NCI-H1092 (cell line): ENCODE measurements at places on chromosomes 3 and 15.

GRCh38 chr3:66577426-66578203 lies 76.8 kb upstream of the LRIG1 start:
- DNase-seq: no peak

- no peak for DNase-seq
These were observed 6.4 kb upstream of the SLC51B start for GRCh38 chr15:65038836-65039235.

- no peak for DNase-seq
These were observed 96.8 kb downstream of the CHDH start for GRCh38 chr3:53749448-53749847.

- DNase-seq: no peak
These were observed 12.9 kb downstream of the IQCH start for GRCh38 chr15:67267440-67267839.

- DNase-seq: no peak
These were observed 6.9 kb downstream of the GORASP1 start for GRCh38 chr3:39100500-39100886.

DNA sequence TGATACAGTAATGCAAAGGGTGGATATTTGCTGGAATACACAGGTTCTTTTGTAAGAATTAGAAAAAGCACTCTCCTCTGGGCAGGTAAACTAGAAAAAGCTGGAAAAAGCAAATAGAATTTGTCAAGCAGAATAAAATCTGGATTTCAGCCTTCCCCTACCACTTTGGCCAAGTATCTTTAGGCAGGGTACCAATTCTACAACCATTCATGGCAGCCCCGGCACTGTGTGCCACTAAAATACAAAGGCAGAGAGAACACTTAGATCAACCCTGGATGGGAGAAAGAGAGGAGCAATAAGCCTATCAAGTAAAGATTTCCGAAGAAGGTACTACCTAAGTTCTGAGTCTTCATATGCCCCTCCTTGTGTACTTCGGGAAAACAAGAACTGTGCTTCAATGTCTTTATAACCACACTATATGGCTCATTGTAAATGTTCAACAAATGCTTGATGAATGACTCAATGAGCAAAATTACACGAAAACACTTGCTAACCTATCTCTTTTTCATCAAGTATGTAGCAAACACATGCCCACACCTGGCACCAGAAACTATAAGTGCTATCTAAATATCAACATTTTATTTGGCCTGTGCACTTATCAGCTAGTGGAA lies 20.8 kb downstream of the STAG1 start:
- DNase-seq: no peak

DNA sequence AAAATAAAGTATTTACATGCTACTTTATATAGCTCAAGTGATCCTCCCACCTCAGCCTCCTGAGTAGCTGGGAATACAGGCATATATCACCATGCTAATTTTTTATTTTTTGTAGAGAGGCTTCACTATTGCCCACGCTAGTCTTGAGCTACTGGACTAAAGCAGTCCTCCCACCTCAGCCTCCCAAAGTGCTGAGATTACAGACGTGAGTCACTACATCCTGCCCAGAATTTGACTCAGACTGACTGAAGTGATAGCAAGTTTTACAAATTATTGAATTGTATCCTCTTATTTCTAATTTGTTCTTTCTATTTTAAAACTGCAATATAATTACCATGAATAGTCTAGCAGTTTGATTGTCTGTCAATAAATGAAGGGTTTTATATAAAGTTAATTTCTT lies 210.3 kb upstream of the CGNL1 start:
- DNase-seq: no peak

DNA sequence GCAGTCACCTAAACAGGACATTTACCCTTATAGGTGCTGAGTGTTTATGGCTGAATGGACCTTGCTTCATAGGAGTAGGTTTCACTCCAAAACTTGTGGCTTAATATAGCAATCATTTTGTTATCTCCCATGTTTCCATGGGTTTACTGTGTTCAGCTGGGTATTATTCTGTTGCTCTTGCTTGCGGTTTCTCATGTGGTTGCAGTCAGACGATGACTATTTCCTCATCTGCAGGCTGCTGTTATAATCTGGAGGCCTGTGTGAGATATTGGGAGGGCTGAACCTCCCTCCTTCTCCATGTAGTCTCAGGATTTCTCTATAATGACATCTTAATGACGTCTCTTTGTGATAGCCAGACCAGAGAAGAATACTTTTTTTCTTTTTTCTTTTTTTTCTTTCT lies 98.1 kb downstream of the ZPLD1 start:
- no peak for DNase-seq

GRCh38 chr3:155648013-155648591 lies 96.8 kb downstream of the PLCH1 start:
- DNase-seq: no peak

- DNase-seq: no peak
These were observed 2.1 kb upstream of the RHO start for GRCh38 chr3:129526121-129526900.

GRCh38 chr15:100108846-100109245 lies 232.9 kb downstream of the ADAMTS17 start:
- DNase-seq: no peak

DNA sequence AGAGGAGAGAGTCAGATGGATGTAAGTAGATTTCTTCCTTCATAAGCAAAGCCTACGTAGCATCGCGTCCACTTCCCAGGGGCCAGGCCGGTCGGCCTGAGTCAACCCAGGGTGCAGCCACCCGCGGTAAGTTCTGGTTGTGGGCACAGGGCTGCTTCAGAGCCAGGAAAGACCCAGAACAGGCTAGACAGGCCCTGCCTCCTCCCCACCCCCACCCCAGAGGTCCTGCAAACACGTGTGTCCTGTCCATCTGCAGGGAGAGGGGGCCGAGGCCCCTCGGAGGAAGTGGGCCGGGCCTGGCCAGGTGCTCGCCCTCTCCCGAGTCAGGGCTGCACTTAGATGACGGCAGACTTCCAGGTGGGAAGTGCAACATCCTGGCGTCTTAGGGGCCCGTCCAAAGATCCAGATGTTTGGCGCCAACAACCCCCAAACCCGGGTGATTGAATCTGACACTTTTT lies 100.8 kb upstream of the ALDH1A3 start:
- DNase-seq: no peak

- no peak for DNase-seq
These were observed 421.8 kb upstream of the TBL1XR1 start for GRCh38 chr3:177618873-177619733.

- DNase-seq: no peak
These were observed 152.3 kb downstream of the FBN1 start for GRCh38 chr15:48493084-48493762.

DNA sequence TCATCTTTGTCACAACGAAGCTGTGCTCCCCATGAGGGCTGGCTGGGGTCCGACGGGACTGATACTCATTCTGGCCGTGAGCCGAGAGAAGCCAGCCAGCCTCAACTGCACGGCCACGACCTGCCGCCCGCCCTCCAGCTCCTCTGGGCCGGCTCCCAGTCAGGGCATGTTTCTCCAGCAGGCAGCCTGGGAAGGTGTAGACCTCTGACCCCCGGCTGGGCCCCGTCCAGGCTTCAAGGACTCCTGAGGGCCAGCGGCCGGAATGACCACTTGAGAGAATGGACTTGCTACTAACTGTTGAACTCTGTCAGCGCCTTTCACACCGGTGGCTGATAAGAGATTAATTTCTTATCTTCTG lies 18.1 kb upstream of the MUC4 start:
- no peak for DNase-seq

GRCh38 chr3:46824211-46824970 lies 38.9 kb downstream of the MYL3 start:
- no peak for DNase-seq

GRCh38 chr3:6089780-6090179 lies 771.1 kb upstream of the GRM7 start:
- no peak for DNase-seq

GRCh38 chr3:67853520-67853919 lies 199.1 kb upstream of the SUCLG2 start:
- DNase-seq: no peak

DNA sequence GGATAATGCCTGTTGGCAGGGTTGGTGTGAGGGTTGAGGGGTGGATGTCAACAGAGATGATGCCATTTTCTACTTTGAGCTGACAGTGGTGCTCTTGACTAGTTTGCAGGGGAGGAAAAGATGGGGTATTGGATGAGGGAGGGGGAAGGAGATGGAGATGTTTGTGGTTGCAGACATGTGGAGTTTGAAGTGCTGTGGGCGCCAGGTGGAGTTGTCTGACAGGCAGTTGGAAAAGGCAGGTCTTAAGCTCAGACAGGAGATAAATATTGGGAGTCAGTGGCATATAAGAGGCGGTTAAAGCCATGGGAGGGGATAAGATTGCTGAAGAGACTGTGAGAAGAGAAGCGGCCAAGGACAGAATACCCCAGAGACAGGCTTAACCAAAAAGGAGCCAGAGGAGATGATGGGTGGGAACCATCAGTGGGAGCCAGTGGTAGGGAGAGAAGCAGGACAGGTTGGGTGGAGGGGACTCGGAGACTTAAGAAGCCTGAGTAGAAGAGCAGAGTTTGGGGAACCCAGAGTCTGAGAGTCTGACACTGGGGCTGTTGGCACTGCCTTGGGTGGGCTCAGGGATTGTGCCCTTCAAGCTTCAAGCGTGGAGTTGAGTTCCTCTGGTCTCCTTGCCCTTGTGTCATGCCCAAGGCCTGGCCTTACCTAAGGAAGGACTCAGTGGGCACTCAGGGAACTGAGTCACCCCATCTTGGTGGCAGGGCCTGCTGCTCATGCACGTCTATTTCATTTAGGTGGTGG lies 13.9 kb downstream of the COPG1 start:
- no peak for DNase-seq

DNA sequence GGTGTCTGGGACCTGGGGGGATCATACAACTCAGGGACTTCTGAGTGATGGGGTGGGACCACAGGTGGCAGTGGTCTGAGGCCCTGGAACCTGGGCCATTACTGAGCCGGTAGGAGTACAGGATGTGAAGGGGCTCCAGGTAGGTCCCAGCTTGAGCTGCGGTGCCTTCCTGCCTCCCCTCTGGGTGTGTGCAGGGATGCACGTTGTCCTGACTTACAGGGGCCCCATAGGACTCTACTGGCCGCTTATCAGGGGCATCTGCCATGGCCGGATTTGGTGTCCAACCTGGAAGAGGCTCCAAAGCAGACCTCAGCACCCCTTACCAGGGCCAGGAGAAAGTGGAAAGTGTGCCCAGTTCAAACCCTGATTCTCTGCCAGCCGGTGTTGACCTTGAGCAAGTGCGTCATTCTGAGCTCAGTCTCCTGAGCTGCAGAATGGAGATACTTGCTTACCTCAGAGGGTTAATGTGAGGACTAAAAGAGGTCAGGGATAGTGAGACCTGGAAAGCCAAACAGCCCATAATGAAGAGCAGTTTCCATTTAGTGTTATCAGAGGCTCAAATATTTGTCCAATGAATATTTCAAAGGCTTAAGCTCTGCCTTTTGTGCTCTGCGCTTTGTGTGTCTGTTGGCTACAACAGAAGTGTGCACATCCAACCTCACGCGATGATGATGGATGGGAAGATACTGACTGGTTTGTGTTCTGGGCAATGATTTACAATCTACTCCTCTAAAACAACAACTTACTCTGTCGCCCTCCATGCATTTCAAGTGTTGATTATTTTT lies 35.4 kb upstream of the ESYT3 start:
- no peak for DNase-seq

- DNase-seq: no peak
These were observed 209.2 kb downstream of the TBL1XR1 start for GRCh38 chr3:176987901-176988650.

DNA sequence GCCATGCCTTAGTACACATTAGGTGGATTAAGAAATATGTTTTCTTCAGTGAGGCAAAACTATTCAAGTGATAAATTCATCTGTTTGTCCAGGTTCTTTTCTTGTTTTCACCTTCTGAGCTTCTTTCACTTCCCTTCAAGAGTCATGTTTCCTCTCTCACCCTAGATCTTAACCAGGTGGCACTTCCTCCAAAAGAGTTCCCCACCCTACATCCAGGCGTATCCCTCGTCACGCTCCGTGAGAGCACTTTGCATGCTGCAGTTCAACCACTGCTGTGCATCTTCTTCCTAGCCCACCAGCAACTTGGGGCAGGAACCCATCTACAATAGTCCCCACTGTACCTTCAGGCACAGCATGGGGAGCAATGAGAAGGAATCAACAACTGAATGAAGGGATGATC lies 28.9 kb downstream of the OSBPL10 start:
- no peak for DNase-seq

GRCh38 chr15:75389791-75390382 lies 21.5 kb upstream of the MAN2C1 start:
- DNase-seq: no peak

DNA sequence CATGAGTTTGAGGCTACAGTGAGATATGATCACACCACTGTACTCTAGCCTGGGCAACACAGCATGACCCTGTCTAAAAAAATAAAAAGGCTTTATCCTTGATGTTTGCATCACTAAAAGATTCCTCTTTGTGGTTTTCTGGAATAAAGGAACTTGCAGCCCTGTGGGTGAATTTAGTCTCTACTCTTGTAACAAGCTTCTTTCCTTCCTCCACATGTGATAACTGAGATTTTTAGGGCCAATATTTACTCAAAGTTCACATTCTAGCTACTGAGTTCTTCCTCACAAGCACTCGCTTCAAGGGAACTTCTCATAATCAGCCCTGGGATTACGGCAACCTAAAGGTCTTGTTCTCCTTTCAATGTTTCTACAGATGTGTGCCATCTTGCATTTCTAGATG lies 24.6 kb downstream of the COMMD2 start:
- no peak for DNase-seq
